GOT3 (cell line): ENCODE measurements at places on chromosomes 2 and 18.

DNA sequence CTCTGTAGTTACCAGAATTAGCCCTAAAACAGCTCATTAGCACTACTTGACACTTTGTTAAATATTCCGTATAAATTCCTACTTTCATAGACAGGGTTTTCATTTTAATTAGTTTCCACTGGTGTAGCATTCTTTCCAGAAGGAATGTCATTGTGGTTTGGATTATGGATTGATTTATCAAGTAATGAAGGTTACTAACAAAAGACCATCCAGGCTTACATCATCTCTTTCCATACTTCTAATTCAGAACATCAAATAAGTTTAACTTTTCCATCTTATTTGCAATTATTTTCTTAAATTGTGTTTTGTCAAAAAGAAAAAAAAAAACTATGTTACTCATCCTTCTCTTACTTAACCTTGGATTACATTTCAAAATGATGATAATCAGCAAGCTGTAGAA, 231.8 kb upstream of the SPOPL start:
- DNase-seq: no peak

- no peak for DNase-seq
These were observed 1009.9 kb upstream of the CNTNAP5 start for GRCh38 chr2:123015186-123015585.

DNA sequence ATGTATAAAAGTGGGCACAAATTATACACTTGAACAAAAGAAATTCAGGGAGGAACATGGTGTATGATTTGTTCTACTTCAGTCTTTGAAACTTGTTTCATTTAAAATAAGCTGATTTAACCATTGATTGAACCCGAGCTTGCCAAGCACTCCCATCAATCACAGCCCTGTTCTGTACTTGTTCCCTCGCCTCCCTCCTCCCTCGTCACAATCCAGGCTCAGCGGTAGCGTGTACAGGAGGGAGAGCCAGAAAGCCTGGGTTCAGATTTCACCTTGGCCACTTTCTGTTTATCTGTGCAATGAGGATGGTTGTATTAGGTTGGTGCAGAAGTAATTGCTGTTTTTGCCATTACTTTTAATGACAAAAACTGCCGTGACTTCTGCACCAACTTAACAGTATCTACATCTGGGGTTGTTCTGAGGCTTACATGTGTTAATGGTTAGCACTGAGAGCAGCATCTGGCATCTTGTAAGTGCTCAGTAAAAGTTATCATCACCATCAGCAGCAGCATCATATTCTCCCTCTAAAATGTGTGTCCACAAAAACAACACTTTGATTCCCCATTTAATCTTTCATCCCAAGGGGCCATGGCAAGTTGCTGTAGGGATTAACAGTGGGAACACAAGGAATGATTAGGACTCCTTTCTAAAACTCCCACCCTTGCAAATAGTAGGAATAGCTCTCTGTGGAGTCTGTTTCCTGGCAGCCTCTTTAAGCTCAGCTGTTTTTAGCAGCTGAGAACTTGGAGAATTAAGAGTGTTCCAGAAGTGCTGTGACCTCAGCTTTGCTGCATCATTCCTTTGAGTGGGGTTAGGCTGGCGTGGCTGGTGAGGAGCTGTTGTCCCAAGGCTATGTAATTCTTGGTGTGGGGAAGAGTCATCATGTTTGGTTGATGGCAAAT, 4.7 kb downstream of the DPYSL5 start:
- no peak for DNase-seq

- DNase-seq: no peak
These were observed 163.5 kb upstream of the FBXO11 start for GRCh38 chr2:48069769-48070168.

DNA sequence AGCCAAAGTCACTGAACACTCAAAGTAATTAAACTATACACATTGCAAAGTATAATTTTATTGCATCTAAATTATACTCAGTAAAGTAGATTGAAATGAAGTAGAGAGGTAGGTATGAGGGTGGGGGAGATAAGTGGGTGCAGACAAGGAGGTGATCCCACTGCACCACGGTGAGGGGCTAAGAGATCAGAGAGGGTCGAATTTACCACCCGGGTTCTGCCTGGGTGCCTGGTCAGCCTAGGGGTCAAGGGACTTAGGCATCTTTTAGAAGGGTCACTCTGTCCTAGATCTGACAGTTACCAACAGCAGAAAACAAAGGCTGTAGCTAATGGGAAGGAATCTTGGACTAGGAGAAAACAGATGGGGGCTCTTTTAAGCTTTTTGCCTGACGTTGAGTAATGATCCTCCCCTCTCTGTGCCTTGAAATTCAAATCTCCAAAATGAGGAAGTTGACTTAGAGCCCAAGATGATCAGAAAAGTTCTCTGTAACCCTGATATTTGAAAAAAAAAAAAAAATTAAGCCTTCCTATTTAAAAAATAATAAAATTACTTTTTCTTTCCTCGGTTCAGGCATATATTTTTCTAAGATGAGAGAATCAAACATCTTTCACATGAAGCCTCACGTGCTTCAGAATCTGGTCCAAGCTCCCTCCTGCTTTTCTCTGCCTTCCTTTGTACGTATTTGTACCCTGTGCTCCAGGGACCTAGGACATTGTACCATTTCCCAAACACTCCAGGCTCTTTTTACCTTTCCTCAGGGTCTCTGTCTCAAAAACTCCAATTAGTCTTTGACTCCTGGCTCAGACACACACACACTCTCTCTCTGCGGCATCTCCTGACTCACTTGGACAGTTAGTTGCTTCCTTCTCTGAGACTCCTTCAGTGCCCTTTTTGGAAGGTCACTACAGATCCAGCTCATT, 353.9 kb downstream of the CYRIA start:
- DNase-seq: no peak

GRCh38 chr2:210727549-210727948, 171.2 kb downstream of the CPS1 start:
- no peak for DNase-seq

GRCh38 chr2:52613064-52613463, 1154.5 kb upstream of the CHAC2 start:
- no peak for DNase-seq

DNA sequence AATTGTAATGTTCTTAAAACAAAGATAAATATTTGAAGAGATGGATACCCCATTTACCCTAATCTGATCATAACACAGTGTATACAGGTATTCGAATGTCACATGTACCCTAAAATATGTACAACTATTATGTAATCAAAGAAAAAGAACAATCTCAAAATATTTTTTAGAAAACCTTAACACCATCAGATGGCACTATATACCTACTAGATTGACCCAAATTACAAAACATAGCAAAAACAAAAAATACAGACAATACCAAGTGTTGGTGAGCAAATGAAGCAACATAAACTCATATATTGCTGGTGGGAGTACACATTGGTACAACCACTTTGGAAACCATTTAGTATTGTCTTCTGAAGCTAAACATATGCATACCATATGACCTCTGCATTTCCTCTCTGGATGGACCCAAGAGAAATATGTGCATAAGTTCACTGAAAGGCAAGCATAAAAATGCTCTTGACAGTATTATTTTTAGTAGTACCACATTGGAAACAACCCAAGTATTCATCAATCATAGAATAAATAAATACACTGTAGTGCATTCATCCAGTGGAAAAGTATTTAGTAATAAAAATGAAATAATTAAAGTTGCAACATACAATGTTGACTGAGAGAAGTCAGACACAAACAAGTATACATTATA, 55.8 kb downstream of the GDF7 start:
- DNase-seq: no peak

DNA sequence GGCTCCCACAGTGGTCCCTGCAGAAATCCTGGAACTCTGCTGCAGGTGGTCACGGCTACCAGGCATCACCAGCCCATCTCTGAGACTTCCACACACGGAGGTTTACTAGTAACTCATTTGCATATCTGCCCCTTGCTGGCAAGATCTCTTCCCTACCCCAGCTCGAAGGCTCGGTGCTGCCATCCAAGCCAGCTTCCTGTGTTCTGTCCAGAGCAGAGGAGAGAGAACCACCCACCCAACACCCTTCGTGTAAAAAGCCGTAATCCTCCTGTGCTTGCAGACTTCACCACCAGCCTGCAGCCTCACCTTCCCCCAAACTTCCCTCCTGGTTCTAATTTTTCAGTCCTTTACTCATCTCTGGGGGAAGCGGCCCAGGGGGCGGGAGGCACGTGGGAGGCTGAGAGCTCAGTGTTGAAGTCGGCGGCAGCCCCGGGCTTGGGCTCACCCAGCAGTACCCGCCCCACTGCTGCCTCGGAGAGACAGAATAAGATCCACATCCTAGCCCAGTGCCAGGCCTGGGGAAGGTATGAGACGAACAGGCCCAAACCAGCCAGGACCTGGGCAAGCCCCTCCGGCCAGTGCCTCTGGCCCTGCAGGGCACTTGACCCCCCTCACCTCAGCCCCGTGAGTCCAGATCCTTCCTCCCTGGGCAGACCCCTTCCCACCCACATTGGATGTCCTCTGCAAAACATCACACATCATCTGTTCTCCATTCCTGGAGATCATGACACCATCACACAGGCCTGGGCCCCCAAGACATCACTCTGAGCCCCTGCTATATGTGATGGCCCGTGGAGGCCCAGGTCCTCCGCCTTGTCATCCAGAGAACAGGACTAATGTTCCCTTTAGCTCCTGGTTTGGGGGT, 145.8 kb upstream of the ID2 start:
- no peak for DNase-seq

DNA sequence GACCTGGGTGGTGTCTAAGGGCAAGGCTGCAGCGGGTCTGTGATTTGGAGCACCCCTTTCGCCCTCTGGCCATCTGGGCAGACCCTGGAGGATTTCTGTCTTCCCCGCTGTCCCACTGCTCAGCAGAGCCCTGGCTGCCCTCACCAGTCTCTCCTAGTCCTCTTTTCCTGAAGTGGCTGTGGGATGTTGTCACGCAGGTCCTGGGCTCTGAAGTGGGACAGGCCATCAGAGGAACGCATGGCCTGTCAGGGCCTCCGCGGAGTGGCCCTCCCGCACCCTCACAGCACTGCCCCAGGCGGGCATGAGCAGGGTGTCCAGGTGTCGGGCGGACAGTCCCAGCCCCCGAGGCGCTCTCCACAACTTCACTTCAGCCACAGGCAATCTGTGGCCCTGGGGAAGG, 1.1 kb upstream of the TMEM185B start:
- DNase-seq: no peak

DNA sequence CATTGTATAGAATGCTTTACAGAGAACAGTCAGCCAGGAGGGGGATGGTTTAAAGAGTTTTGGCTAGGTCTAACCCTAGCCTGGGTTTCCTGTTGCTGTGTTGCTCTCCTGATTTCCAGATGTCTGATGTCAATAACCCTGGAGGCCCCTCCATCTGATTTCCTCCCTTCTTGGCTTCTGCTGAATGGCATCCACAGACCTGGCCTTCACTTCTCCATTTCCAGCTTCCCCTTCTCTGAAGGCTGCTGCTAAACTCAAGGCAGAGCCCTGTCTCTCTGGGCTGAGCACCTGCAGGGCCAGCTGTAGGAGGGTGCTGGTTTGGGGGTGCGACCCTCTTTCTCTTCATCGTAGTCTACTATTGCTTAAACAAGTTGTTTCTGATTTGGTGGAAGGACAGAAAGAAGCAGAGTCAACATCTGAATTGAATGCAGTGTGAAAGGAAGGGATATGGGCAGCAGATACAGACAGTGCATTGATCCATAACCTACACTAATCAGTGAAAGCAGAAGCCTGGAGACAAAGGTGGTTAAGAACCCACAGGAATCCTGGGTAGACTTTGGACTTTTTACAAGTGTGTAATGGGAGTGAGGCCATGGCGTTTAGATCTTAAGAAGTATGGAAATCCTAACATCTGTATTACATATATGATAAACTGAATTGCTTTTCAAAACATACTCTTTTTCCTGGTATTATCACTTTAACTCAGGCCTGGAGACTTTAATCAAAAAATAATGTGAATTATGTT, 153.6 kb downstream of the HRH4 start:
- no peak for DNase-seq

DNA sequence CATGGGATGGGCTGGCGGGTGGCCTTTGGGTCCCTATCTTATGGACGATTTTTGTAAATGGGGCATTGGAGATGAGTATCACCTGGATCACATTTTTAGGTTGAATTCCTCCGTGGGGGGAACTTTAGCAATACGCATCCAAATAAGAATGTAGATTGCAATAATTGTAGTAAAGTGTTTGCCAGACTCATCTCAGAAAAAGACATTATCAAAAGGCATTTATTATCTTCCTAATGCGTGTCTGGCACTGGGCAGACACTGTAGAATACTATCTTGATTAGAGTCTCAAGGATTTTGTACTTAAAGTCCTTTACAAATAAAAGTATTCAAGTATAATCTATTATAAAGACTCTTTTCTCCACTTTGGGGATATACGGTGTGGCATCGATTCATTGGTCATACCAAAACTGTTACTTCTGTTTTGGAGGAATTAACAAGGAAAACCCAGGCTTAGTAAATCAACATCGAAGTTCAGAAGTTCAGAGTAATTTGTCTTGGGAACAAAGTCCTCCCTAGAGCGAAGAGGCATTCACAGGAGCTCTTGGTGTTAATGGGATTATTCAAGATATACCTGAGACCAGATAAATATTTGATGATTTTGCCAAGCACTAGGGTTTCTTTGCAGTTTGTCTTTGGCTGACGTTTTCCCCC, 578 bp upstream of the ACKR3 start:
- DNase-seq: no peak

- DNase-seq: no peak
These were observed 38.9 kb downstream of the DNMT3A start for GRCh38 chr2:25302758-25303375.

DNA sequence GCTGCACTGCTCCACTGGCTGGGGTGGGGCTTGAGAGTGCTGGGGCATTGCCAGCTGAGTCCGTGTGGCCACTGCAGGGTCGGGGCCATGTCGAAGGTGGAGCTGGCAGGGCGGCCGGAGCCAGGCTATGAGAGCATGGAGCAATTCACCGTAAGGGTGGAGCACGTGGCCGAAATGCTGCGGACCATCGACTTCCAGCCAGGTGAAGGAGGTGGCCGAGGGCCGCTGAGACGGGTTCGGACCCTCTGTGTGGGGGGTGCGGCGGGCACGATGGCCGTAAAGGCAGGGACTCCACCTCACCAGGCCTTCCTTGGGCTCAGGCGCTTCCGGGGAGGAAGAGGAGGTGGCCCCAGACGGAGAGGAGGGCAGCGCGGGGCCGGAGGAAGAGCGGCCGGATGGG, 2.1 kb downstream of the UCN start:
- no peak for DNase-seq

DNA sequence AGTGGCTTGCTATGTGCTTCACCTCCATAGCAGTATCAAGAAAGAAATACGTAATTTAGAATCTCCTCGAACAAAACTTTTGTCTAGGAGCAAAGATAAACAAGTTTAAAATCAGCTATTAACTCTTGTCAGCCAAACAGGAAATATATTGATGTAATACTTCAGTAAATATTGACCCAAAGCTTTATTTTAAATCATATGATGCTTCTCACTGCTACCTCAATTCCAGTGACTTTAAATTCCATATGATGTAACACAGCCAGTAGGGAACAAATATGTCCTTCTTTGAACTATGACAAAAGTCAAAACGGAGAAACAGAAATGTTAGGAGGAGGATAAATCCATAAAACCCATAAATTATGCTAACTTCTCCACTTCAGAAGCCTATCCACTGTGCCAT, 7.2 kb downstream of the RNF103 start:
- DNase-seq: no peak
